ENCODE measurements at places on chromosomes 7 and 10.
A peak's percentile ranks its signal among the peaks of the same experiment; 100 is the strongest.

GRCh38 chr10:129213256-129213655 is 253.8 kb upstream of the MGMT start:
- ATAC-seq: no peak

DNA sequence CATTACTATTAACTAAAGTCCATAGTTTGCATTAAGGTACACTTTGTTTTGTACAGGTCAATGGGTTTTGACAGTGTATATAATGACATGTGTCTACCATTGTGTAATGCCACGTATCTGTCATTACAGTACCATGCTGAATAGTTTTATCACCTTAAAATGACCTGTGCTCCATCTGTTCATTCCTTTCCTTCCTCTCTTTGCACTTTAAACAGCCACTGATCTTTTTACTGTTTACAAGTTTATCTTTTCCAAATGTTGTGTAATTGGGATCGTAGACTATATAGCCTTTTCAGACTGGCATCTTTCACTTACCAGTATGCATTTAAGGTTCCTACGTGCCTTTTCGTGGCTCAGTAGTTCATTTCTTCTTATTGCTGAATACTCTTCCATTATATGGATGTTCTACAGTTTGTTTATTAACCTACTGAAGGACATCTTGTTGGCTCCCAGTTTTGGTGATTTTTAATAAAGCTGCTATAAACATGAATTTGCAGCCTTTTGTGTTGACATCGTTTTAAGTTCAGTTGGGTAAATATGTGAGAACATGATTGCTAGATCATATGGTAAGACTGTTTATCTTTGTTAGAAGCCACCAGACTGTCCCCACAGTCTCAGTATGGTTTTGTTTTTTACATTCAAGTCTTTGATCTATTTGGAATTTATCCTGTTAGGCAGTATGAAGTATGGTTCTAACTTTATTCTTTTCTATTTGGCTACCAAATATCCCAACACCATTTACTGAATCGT is 24.7 kb downstream of the STAM start:
- ATAC-seq: peak; percentile 56

DNA sequence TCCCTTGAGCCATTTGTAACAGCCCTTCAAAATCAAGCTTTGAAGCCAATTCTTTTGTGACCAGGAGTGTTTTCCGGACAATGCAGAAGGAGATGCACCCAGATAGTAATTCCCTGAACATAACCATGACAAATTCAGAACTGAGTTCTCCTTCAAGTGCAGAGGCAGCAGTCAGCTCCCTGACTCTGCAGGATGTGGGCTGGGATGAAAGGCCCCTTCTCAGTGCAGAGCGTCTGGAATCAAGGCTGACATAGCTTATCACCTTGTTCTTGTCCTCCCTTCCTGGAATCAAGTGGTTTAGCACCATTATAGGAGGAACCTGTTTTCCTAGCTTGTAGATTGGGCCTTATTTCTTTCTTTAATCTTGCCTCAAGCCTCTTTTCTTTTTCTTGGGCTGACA is 143.4 kb downstream of the SORCS3 start:
- ATAC-seq: no peak

DNA sequence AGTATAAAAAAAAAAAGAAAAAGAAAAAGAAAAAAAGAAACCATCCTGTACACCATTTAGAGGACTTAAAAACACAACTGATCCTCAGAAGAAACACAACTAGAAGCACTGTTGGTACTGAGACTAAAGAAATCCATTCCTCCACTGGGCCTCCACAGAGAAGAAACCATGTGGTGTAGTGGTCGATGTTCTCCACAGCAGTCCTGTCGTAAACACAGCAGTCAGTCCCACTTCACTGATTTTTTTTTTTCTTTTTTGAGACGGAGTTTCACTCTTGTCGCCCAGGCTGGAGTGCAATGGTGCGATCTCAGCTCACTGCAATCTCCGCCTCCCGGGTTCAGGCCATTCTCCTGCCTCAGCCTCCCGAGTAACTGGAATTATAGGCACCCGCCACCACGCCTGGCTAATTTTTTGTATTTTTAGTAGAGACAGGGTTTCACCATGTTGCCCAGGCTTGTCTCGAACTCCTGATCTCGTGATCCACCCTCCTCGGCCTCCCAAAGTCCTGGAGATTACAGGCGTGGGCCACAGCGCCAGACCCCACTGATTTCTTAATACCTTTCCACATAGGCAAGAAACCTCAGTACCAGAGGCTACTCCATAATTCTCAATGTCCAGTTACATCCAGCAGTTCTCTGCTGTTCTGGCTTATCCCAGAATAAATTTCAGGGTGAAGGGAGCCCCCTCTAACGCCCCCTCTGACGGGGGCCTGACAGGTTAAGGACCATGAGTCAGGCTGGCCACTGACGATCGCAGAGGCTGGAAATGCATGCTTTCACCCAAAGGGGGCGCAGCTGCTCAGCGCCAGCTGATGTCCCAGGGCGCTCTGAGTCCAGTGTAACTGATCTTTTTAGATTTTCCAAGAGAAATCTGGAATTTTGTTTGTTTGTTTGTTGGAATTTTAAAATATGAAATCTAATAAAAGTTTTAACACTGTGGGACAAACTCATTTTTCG is 24.8 kb upstream of the FFAR4 start:
- ATAC-seq: peak; percentile 27

DNA sequence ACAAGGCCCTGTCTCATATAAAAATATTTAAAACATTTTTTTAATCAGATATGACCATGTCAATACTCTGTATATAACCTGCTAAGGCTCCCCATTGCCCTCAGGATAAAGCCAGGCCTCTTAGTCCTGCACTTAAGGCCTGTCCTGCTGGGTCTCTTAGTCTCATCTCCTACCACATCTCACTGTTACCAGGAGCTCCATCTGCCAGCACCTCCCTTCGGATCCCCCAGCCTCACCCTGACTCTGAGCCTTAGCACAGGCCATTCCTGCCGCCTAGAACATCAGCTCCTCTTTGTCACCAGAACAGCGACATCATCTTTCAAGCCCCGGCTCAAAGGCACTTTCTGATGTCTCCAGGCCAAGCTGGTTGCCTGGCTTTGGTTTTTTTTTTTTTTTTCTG is 25.7 kb upstream of the GTF2IRD1 start:
- ATAC-seq: no peak

DNA sequence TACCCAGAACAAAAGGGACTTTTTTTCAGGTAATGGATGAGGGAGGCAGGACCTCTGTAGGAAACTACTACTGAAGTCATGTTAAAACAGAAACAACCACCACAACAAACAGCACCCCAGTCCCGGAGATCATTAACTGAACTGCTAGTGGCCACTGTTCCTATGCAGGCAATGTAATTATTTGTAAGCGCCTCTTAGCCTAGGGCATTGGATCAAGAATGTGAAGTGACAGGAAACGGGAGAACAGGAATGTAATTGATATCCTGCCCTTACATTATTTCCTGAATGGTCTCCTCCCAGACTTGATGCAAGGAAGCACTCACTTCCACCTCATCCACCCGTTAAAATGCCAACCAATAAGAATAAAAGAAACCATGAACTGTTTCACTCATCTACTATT is 16.7 kb upstream of the GAD2 start:
- no peak for ATAC-seq

- peak; percentile 81 for ATAC-seq
These were observed at the start of gene TLL2 for GRCh38 chr10:96513698-96514561. Gene TLL2, minus strand, starts transcription at chr10:96513926. Its CDS starts 241 bp downstream, at chr10:96513685.

GRCh38 chr10:103111918-103112877 is 80.9 kb downstream of the NT5C2 start:
- ATAC-seq: peak; percentile 97

GRCh38 chr7:148485618-148486017 is 104.9 kb upstream of the C7orf33 start:
- no peak for ATAC-seq

DNA sequence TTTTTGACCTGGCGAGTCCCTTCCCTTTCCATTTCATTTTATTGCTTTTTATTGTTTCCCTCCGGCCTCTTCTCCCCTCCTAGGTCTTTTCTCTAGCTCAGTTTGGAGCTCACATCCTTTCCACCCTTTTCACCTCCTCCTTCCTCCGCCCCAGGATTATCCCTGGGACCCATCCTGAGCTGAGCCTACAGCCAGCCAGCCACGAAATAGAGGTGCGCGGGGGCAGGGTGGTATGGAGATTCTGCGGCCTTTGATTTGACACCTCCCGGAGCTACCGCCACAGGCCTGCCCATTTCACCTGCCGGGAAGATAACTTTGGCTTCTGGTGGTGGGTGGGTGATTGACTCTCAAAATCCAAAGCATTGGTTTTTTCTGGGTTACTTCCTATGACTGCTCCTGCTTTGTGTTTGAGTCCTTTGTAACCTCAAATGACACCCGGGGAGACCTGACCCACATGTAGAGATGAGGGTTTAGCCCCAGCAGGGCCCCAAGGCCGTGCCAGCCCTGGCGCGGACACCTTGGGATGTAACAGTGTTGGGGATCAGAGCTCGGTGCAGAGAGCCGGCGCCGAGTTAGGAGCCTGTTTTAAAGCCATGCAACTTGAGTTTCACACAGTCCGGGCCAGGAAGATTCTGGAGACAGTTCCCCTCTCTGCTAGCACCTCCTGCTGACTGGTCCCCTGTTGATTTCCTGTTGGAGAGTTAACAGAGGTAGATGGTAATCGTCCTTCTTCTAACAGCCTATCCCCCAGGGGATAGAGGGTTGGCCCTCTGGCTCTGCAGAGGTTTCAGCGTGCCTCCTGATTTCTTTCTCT is 1.5 kb downstream of the DUSP5 start:
- no peak for ATAC-seq

DNA sequence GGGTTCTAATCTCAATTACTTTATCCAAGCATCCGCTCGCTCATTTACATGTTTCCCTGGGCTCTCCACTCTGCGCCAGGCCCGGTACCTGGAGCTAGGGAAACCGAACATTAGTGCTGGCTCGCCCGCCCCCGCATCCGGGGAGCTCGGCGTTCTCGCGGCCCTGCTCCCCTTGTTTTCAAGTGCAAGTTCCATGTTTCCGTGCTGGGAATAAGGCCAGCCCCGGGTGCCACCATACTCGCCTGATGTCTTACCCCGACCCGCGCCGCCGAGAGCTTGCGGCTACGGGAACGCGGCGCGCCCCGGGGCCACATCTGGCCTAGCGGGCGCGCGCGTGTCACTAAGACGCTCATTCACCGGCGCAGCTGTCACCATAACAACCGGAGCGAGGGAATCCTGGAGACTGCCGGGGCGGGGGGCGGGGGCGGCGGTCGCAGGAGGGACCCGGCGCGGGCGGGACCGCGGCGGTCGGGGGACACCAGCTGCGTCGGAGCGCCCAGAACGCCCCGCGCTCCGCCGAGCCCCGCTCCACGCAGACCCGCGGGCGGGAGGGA is at the start of gene NEURL1:
Gene NEURL1, plus strand, starts transcription at position 344 of the 554 bp plus-strand sequence. CDS start 683 bp downstream, outside the sequence.
- ATAC-seq: no peak

- ATAC-seq: peak; percentile 2
These were observed 761 bp downstream of the KCTD7 start for GRCh38 chr7:66629222-66630062.

DNA sequence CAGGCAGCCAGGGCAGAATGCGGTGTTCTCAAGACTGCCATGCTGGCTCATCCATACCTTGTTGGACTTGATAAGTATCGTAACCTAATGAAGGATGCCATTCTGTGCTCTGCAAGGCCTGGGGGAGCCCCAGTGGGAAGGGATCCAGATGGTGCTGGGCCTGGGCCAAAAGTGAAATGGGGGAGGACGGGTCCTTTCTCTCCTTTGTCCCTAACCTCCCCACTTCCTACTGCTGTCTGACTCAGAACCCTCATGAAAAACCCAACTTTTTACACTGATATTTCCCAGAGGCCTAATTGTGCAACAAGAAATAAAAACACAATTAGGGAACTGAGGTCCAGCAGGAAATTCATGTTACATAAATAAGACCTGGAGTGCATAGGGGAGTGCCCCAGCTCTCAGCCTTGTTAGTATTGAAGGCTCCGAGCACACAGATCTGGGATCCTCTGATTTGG is 193.7 kb upstream of the SVIL start:
- ATAC-seq: no peak

GRCh38 chr7:134515569-134516468 is 11.5 kb upstream of the AKR1B10 start:
- ATAC-seq: no peak

- no peak for ATAC-seq
These were observed 558.9 kb upstream of the MBL2 start for GRCh38 chr10:53331460-53331859.

DNA sequence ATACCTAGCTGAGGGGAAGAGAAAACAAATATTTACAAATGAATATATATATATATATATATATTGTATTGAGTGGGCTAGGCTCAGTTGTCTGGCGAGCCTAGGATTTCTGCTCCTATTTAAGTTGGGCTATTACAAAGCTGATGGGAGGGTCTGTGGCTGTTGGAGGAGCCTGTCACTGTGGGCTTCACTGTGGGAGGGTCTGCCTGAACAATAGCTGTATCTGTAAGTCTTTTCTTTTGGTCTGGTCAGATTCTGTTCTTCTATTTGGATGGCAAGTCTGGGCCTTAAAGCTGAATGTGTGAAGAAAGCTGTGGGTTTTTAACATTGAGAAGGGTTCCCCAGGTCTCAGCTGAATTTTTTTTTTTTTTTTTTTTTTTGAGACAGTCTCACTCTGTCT is 220.6 kb upstream of the LYZL1 start:
- no peak for ATAC-seq

DNA sequence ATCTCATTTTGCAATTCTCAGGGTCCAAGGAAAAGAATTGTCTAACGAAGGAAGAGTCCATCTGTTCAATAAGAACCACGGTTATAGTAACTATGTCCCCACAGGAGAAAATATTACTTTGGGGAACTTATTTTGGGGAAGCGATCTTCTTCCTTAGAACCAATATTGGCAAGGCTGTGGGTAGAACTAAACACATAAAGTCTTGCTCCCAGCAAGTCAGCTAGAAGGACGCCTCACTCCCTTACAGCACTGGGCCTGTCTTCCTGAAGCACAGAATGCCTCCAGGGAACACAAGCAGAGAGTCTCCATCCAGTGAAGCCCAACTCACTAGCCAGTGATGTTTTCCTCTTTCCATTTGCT is 30.2 kb downstream of the C10orf71 start:
- ATAC-seq: no peak

DNA sequence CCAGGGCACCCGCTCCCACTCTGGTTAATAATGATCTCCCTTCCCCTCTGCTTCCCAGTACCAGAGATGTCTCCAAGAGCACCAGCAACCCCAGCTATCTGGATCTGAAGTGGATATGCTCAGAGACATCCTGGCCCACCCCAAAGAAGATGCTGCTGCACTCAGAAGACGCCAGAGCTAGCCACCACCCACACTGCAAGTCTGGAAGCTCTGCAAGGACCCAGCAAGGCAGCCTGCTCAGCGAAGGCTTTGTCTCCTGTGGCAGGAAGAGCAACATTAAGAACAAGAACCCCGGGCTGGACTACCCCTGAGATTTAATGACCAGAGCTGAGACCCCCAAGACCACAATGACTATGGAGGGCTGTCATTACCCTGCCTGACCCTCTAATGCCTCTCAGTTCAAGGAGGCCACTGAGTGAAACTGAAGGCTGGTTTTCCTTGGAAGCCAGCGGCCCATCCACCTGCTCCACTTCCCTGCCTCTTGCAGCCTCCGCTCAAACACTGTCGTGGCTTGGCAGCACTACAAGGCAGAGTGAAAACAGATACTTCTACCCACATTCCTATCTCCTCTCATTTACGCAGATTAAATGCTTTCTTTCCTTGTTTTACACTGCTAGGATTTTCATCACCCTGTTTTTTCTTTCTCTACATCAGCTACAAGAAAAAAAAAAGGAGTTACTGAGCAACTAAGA is 202.2 kb downstream of the SNX10 start:
- ATAC-seq: no peak
